ENCODE measurements at places on chromosomes 16 and 17.

DNA sequence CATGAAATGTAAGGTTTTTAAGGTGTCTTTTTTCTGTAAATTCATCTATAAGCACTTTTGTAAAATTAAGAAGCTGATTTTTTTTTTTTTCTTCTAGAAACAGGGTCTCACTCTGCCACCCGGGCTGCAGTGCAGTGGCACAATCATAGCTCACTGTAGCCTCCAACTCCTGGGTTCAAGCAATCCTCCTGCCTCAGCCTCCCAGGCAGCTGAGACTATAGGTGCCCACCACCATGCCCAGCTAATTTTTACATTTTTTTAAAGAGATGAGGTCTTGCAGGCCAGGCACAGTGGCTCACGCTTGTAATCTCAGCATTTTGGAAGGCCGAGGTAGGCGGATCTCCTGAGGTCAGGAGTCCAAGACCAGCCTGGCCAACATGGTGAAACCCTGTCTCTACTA is 4.5 kb upstream of the CYB5B start:
- no peak for DNase-seq

DNA sequence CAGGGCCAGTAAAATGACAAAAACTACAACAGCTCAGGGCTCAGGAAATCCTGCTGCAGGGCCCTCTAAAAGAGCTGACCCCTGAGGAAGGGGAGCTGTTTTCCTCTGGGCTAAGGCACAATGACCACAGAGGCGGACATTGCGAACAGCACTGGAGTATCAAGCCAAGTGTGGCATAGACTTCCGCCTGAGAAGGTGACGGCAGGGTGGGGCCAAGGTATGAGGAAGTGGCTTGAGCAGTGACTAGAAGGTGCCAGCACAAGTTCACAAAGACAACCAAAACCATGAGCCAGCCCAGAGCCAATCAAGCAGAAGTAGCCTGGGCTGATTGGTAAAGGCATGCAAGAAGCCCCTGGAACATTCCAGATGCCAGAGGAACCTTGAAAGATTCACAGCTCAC is 13.9 kb downstream of the ERN2 start:
- no peak for DNase-seq

- no peak for DNase-seq
Observed at GRCh38 chr17:1083451-1084187, 86.7 kb downstream of the TIMM22 start.

DNA sequence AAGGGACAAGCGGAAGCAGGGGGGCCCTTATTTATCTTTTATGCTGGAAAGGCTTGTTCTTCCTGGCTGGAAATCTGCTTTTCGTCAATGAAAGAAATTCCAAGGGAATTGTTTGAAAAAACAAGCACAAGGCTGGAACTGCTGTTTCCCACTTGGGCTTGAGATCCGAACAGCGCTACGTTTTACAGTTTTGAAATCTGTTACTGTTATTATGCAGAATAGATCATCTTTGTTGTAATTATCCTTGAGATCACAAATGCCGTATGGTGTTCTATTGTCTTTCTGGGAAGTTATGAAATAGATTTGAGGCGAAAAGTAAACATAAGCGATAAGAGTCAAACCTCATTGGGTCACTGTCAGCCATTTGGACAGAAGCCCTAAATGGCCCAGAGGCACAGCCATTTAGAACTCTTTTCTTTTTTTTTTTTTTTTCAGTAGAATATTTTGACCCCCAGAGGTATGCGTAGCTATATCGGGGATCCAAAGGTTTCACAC is 223.3 kb downstream of the IRX3 start:
- DNase-seq = no peak

GRCh38 chr16:89695875-89696669 is 5.4 kb downstream of the SPATA2L start:
- DNase-seq = no peak

DNA sequence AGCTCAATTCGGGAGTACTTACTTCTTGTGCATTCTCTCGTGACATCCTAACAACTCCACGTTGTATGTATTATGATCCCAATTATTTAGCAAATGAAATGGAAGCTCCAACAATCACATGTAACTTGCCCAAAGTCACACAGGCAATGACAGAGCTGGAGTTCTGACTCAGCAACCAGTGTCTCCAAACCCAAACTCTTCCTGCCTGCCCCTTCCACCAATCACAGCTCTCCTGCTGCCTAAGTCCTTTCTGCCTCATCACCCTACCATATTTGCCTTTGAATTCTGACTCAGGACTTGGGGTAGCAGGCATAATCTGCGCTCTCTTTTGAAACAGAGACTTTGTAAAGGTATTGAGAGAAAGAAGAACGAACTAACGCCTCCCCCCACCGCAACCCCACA is 245.2 kb upstream of the MAF start:
- no peak for DNase-seq

Data from stimulated activated CD4-positive, alpha-beta T cell treated with anti-CD3 and anti-CD28 coated beads, Interleukin-1b, Interleukin-23, amount 100 ng/mL, for 1 hour (primary cell).